ENCODE measurements at places on chromosomes 3 and 15.

DNA sequence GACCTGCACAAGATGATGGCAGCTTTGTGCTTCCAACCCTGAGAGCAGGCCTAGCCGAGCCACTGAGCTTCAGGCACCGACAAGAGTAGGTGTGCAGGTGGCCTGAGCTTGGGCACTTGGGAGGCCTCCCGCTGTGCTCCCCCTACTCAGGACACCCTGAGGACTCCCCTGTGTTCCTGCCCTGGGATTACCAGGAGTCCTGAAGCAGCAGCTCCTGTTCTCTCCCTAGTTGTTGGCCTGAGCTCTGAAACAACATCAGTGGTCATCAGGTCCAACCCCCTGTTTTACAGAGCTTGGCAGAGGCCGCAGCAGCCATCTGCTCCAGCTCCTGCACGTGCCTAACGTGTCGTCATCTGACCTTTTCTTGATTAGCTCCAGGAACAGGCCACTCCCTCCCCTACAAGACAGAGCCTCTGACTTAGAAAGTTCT, 8.0 kb upstream of the MESP2 start:
- DNase-seq, result peak; percentile 46

GRCh38 chr3:49295489-49296058, 18.5 kb upstream of the C3orf62 start:
- no peak for DNase-seq

- DNase-seq, result no peak
These were observed 18.3 kb downstream of the CALML4 start for GRCh38 chr15:68186671-68187397.

DNA sequence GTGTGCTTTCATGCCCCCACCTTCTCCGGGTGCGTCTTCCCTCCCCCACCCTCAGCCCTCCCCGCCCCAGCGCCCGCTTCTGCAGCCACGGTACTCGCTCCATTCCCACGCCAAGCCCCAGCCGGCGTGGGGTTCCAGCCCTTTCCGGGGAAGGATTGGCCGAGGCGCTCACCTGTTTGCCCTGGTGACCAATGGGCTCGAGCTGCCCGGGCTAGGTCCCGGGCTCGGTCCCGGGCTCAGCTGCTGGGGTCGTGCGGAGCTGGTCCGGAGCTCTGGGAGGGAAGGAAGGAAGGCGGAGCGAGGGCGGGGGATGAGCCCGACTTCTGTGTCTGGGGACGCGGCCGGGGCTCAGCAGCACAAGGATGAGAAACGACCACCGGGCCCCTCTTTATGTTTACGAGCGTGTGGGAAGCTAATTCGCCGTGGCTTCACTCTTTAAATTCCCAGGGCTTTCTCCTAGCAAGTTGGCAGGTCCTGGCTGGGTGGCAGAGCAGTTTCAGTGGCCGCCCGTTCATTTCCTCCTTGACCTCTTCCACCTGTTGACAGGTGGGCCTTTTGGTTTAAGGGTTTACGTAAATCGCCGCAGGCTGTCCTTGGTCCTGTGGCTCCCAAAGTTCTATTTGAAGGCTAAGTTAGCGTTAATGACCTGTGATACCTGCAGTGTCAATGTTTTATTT, at the start of gene IGSF10:
Gene IGSF10, minus strand, starts transcription at position 288 of the 677 bp plus-strand sequence. CDS start 2,352 bp downstream, outside the sequence.
- DNase-seq, result no peak

DNA sequence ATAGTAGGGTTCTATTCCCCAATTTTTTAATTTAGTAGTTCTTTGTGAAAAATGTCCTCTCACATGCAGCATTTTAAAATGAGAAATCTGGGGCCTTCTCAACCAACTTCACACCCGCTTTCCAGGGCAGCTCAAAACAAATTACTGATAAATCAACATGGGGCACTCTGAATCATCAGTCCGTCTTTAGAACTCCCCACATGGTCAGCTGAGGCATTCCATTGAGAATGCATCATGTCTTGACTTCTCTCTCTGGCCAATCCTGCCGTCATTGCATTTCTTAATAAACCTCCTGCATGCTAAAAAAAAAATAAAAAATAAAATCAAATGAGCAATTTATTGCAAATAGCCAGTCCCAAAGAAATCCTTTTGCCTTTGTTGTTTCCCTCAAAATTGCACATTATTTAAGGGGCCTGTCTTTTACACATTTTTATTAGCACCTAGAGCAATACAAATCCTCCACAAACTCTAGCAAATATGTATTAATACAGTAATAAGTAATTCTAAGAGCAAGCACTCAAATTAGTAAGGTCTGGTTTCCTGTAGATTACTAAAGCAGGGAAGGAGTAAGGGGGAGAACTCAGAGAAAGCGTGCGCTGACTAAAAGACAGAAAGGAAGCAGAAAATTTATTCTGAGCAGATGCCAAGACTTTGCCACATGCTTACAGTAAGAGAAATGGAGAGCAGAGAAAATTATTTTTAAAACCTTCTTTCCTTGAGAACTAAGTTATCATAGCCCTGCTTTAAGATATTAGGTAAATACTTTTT, 175.7 kb downstream of the TNIK start:
- peak; percentile 80 for DNase-seq

- no peak for DNase-seq
These were observed 19.5 kb downstream of the ACVR2B start for GRCh38 chr3:38473229-38473628.

DNA sequence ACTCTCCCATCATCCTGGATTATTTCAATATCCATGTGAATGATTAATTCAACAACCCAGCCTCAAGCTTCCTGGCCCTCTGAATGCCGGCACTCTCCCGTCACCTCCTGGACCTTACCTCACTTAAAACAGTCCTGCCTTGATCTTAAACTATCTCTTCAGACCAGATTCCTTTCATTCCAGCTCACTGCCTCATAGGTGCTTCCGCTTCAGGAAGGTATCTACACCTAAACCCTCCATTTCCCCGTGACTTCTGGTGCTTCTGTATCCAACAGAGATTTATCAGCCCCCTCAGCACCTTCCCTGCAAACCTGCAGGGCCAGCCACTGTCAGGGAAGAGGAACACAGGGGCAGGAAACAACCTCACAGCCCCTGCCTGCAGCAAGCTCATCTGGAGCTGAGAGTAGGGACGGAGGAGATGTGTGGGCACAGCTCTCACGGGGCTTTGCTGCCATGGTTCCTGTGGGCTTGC, 98.9 kb upstream of the TJP1 start:
- DNase-seq, result no peak
